MCF 10A (cell line): ENCODE measurements at places on chromosomes 3 and 15. TPM values are rescaled to one million over a fixed set of nuclear protein-coding genes. Genes with fewer than 3 reads are reported as not detected.

DNA sequence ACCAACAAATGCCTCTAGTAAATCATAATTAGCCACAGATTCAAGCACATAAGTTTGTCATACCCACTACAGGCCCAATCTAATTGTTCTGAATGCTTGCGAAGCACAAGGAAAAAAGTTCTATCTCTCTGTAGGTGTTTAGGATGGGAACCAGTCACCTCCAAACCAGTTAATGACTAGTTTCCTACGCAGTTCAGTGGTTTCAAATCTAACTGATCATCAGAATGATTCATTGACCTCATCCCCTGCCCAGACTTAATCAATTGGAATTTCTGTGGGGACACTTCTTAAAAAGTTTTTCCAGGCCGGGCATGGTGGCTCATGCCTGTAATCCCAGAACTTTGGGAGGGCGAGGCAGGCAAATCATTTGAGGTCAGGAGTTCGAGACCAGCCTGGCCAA is 24.3 kb upstream of the MASP1 start:
- DNase-seq, result no peak

DNA sequence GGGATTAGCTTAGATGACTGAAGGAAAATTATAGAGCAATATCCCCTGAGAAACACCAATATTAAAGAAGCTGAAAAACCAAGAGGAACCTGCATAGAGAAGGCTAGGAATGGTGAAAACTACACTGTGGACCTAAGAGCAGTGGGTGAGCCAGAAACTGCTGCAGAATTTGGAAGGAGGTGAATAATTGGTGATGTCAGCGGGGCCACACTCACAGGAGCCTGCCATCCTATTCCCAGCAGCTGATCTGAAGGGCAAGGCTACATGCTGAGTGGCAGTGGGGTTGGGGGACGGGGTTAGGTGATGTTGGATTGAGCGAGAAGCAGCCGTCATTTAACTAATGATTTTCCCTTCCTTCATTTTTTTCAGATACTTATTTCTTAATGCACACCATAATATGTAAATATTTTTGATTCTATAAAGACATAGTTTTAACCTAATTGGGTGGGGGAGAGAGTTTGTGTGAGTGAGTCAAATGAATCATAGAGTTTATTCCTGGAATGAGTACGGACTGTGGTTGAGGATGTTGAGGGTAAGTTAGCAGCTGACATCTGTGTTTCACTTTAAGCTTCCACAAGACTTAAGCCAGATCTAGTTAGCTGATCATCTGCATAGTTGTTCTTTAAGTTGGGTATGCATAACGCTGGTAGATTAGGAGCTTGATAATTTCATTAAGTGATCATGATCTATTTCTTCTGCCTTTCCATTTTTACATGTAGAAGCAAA is 222.8 kb downstream of the PTPRG start:
- no peak for DNase-seq

The PARP9 gene
- total RNA-seq, result 6.3 and 11.9 TPM in 2 replicates

The NMNAT3 gene
- total RNA-seq, result 1.0 and 1.9 TPM in 2 replicates

GRCh38 chr15:100628746-100629145 is 26.4 kb downstream of the ASB7 start:
- no peak for DNase-seq

DNA sequence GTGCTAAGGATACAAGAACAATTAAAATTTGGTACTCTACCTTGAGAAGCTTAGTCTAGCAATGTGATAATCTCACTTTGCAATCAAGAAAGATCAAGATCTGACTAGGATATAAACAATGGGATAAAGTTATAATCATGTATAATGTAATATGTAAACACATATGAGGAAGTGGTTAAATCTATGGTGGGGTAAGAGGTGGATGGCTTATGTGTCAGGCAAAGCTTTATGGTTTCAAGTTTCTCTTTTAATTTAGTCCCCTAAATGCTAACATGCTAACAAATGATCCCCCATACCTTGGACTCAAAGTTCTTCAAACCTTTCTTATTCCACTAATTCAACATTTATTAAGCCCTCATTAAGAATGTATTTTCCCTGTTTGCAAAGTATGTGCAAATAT is 2.5 kb downstream of the RSL24D1 start:
- no peak for DNase-seq

The SLC24A1 gene
- 8.2 TPM in 2 replicates for total RNA-seq

- DNase-seq, result no peak
Observed at GRCh38 chr15:61159901-61160300, 69.2 kb downstream of the RORA start.

DNA sequence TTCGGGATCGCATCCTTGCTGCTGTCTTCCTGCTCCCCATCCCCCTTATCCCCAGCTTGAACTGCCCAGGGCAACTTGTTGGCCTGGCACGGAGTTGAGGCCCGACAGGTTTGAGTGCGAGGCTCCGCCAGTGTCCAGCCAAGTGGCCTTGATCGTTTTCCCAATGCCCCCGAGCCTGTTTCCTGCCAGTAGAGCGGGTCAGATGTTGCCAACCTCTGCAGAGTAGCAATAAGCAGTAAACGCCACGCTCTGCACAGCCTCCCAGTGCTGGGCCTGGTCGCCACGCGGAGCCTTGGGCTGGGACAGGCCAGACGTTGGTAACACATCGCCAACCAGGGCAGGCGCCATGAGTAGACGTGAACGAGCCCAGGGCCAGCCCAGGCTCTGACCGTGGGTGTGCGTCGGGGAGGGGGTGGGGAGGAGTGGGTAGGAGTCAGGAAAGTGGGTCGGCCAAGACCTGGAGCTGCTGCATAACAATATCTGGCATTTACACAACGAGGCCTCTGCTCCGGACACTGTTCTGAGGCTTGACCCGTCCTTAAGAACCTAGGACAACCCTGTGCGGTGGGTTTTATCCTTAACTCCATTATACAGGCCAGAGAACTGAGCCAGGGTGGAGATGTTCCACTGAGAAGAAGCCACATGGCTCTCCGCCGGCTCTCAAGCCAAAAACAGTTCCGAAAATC is 444 bp upstream of the ABHD14A start:
- no peak for DNase-seq

DNA sequence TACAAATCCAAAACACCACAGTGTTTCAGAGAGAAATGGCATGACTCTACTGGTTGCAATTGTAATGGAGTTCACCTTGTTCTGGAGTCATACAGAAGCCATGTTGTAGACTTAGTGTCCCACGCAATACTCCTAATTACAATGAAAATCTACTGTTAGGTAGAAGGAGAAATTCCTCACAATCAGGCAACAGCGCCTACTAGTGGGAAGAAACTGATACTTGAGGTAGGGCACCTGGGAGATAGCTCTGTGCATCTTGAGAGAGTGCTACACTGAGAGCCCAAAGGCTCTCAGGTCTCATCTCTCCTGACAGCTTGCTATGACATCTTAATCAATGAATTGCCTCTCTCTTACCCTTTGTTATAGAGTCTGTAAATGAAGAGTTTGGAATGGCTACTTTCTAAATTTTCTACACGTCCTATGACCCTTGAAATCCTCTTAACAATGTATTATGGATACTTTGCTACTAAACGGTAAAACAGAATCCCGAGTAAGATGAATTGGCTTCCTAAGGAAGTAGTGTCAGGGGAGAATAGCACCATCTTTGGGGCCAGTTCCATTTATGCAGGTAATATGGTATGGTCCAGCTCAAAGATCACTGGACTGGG is 422.7 kb upstream of the TPRG1 start:
- peak; percentile 71 for DNase-seq

- DNase-seq, result no peak
Observed at GRCh38 chr15:28080386-28080785, 18.7 kb downstream of the OCA2 start.

The TCF12 gene
- 140 and 163 TPM in 2 replicates for total RNA-seq

The POLQ gene
- 4.1 and 5.8 TPM in 2 replicates for total RNA-seq

DNA sequence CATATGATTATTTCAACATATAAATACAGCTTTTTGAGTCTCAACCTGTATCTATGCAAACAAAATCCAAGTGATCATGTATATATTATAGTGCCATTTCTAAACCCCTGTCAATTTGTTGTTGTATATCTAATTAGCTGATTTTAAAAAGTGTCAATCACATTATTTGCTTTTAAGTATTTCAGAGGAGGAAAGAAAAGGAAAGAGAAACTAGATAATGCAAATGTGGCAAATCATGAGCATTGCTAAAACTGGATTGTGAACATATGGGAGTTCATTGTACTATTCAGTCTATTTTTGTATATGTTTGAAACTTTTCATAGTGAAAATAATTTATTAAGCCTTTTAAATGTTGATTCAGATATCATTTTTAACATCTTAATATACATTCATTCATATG is 190.7 kb downstream of the ZIC4 start:
- DNase-seq, result no peak

GRCh38 chr15:72824112-72824511 is 40.6 kb upstream of the ADPGK start:
- DNase-seq, result no peak

GRCh38 chr3:146505516-146505915 is 36.2 kb upstream of the PLSCR2 start:
- DNase-seq, result no peak

- DNase-seq, result no peak
Observed at GRCh38 chr3:120503727-120504616, 53.2 kb upstream of the FSTL1 start.

The TLR9 gene
- total RNA-seq, result not detected in 2 replicates

- no peak for DNase-seq
Observed at GRCh38 chr3:161766331-161766730, 269.7 kb downstream of the OTOL1 start.

- peak; percentile 13 for DNase-seq
Observed at GRCh38 chr3:134527037-134527436, 41.2 kb downstream of the CEP63 start.

GRCh38 chr15:44720460-44721176 is 9.3 kb downstream of the B2M start:
- no peak for DNase-seq

The ZNF621 gene
- total RNA-seq, result 39.6 and 44.5 TPM in 2 replicates

The CCR1 gene
- total RNA-seq, result not detected in 2 replicates

- no peak for DNase-seq
Observed at GRCh38 chr15:63843901-63844317, 10.2 kb upstream of the HERC1 start.

The MUSTN1 gene
- total RNA-seq, result 2.3 TPM in 1 of 2 replicates, not detected in the other

DNA sequence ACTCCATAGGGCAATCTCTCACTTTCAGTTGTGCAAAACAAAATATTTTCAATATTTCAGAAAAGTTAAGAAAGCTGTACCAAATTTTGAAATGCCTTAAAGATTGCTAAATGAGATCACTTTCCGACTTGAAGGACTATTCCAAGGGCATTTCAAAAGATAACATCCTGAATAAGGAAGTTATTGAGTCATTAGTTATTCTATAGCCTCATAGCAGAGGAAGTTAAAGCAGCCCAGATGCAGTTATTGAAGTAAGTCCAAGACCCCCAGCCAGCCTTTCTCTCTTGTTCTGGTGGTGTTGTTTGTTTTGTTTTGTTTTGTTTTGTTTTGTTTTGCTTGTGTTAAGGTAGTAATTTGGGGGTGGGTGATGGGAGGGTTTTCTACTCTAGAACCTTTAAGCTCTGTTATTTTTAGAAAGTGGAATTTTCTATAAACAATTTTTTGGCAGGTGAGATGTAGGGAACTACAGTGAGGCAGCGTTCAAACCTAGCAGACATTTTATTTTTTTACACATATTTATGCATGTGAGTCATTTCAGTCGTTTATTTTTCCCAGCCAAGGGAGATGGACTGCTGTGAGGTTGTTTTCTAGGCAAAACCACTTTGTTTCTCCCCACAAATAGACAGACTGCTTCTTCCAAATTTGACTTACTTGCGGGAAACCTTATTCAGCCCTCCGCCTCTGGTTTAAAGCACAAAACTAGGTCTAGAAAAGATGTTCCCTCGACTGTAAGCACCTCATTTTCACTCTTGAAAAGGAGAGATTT is 216.3 kb upstream of the ARPP21 start:
- DNase-seq, result peak; percentile 31

The XYLB gene
- total RNA-seq, result 4.4 and 6.6 TPM in 2 replicates

DNA sequence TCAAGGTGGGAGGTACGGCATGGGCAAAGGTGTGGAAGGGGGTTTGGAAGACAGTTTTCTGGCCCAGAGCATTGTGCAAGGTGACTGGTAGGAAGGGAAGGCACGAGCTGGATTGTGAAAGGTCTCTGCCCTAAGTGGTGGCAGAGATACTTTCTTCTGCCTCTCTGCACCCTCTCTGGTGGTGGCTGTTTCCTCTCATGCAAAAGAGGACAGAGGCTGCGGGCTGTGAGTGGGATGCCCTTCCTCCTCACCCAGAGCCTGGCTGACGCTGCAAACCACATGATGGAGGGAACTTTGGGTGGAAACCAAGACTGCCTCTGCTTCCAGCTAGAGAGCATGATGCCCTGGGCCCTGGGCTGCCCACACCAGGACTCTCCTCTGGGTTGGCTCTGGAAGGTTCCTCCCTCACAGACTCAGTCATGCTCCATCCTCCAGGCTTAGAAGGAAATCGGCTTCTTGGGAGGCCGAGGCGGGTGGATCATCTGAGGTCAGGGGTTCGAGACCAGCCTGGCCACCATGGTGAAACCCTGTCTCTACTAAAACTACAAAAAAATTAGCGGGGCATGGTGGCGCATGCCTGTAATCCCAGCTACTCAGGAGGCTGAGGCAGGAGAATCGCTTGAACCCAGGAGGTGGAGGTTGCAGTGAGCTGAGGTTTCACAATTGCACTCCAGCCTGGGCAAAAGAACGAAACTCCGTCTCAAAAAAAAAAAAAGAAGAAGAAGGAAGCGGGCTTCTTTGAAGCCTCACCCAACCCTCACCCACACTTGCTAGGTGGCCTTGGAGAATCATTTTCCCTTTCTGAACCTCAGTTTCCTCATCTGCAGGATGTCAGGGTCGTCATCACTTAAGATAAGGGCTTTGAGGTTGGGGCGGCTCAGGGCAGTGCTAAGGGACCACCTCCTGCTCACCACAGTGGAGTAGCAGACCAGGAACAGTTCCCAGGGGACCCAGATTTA is 8.3 kb downstream of the PSTPIP1 start:
- no peak for DNase-seq

DNA sequence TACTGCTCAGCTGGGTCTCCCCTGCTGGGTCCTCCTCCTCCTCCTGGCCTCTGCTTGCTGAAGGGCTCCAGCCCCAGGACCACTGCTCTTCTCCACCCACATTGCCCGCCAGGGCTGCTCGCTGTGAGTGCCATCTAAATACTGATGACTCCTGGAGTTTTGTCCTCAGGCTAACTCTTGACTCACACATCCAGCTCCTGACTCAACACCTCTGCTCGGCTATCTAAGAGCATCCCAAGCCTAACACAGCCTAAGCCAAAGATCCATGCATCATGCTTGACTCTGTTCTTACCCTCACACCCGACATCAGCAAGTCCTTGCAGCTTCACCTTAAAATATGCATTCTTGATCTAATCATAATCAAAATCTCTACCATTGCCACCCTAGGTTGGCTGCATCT is 260.2 kb downstream of the KLF13 start:
- DNase-seq, result peak; percentile 52

- DNase-seq, result peak; percentile 88
Observed at GRCh38 chr3:10459954-10460754, 45.2 kb downstream of the ATP2B2 start.

DNA sequence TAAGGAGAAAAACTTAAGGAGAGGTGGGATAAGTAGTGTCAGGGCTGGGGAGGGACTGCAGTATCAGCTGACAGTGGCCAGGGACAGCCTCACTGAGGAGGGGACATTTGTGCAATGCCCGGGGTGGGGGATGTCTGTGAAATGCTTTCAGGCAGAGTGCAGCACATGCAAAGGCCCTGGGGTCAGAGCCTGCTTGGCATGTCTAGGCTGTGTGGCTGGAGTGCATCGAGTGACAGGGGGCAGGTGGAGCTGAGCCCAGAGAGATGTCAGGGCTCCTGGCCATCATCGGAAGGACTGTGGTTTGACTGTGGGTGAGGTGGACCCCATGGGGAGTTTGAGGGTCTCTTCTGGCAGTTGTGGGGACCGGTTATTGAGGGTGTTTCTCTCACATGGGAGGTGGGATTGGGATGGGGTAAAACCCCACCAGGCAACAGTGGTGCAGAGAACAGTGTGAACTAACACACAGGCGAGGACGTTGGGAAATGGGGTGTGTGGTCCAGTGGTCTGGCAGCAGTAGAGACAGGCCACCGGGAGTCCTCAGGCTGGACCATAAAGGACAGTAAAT is 61.2 kb downstream of the FBLN2 start:
- no peak for DNase-seq

The USP50 gene
- total RNA-seq, result not detected in 2 replicates
